ENCODE measurements at places on chromosomes 16 and 17. TPM values are rescaled to one million over a fixed set of nuclear protein-coding genes. Genes with fewer than 3 reads are reported as not detected.

The MAZ gene
- polyA plus RNA-seq = 241 TPM

DNA sequence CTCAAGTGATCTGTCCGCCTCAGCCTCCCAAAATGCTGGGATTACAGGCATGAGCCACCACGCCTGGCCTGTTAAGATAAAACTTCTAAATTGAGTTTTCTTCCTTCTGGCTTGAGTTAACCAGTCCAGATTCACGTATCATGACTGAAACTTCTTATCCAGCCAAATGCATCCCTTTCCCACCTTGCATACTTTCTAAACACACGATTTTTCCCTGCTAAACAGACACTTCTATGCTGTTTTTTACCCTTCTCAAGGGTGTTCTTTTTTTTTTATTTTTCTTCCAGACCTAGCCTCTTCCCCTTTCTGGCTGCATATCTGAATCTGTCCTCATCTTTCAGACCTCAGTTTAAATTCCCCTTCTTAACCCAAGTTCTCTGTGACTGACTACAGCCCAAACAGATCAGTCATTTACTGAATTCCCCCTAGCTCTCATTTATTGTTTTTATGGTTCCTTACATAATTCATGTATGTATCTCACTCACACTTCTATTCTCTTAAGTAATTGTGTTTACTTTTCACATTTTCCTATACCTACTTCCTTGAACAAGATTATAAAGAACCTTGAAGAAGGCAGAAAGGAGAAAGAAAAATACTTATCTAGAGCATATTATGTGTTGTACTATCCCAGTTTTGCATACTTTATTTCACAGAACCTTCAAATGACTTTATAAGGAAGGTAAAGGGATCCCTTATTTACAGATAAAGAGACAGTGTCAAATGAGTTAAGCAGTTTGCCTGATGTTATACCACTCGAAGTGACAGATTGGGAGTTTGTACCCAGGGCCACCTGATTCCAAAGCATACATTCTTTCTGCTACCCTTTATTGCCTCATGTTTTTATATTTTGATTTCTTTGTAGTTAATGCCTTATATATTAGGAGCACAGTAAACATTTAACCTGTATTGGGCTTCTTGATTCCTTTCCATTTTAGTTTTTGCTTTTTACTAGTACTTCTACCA, 5.2 kb downstream of the EVI2B start:
- no peak for DNase-seq

The CLEC10A gene
- polyA plus RNA-seq = 2.2 TPM

GRCh38 chr17:50128441-50129352, 1.3 kb downstream of the SAMD14 start:
- DNase-seq = no peak

DNA sequence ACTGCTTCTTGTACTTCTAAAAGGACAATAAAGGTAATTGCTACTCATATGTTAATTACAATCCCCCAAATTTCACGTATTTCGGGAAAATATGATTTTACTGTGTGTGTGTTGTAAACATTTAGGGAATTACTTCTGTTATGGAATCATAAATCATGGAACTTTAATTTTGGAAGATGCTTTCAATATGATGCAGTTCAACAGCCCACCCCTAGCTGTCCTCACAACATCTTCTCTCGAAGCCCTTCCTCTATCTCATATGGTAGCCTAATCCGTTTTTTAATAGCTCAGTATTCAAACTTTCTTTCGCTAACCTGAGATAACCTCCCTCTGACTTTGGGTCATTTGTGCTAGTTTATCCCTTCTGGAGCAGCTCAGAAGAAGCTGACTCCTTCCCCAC, 78.4 kb downstream of the ANKFN1 start:
- DNase-seq = no peak

DNA sequence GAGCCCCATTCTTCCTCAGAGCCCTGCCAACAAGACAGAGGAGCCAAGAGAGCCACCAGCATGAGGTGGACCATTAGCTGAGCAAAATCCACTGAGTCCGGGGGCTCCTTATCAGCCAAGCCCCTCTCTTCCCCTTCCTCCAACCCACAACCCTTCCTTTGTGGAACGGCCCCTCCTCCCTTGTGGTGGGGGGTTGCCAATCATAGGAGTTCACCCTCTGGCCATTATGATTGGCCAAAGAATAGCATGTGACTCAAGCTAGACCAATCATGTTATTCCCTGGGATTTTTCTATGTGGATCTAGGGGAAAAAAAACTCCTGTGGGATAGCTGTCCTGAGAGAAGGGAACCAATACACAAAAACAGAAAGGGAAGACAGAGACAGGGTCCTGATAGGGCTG, 120.5 kb downstream of the C16orf95 start:
- DNase-seq = no peak

GRCh38 chr17:46194393-46195216, 1.4 kb upstream of the KANSL1 start:
- DNase-seq = peak; percentile 83

The CD19 gene
- polyA plus RNA-seq = 0.21 TPM

The PABPN1L gene
- not detected for polyA plus RNA-seq

DNA sequence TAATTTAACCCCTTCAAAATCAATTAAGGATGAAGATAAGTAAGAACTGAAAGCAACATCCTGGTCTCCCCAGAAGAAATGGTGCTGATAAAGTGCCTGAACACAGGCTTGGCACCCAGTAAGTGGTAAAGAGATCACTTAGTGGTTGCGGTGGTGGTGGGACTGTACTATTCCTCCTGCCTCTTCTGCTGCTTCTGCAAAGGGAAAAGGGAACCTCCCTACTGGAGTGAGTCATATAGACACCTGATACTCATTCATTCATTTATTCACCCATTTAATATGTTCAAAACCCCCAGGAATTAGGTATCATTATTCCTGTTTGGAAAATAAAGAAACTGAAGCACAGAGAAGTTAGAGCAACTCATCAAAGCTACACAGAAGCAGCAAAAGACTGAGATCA, 60.6 kb downstream of the CDYL2 start:
- DNase-seq = no peak

- DNase-seq = no peak
Observed at GRCh38 chr17:77798481-77798880, 160.0 kb upstream of the TNRC6C start.

DNA sequence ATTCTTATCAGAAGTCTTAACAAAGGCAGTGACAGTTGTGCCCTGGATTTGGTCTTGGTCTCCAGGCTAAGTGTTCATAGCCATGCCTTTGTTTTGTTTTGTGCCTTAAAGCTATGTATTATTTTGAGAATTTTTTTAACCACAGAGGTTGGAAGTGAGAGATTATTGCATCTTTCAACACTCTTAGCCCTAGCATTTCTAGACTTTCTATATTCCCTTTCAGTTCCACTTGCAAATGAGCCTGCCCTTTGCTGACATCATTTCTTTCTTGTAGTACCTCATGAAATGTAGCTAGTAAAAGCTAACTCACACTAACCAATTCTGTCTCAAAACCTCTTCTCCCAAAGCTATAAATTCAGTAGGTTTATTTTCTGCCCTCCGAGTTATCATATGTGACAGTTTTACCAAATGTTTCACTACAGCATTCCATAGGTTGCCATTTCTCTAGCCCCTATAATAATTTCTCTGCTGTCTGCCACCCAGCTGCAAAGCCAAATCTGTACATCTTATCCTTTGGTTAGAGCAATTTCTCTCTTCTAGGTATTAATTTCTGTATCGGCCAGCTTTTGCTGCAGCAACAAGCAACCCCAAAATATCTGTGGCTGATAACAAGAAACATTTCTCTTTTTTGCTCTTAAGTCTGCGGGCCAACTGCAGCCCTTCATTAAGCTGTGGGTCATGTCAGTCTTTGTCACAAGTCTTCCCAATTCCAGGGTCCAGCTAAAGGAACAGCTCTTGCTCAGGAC, 14.2 kb upstream of the CCL1 start:
- no peak for DNase-seq

- DNase-seq = no peak
Observed at GRCh38 chr16:1942047-1942809, 771 bp downstream of the MSRB1 start.

DNA sequence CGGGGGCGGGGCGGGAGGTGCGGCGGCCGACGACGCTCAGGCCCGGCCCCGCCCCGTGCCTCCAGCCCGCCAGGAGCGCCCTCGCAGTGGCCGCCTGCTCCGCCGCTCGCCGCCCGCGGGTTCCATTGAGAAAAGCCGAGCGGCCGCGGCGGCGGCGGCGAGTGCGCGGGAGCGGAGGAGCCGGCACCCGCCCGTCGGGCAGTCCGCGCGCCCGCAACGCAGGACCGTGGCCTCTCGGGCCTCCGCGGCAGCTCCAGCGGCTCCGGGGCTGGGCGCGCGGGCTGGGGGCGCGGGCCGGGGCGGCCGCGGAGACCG, at the start of gene ZFPM1:
Gene ZFPM1, plus strand, starts transcription at position 64 of the 315 bp plus-strand sequence. CDS start 359 bp downstream, outside the sequence.
- DNase-seq = no peak

GRCh38 chr17:79670537-79671084, 59.8 kb upstream of the RBFOX3 start:
- DNase-seq = no peak

DNA sequence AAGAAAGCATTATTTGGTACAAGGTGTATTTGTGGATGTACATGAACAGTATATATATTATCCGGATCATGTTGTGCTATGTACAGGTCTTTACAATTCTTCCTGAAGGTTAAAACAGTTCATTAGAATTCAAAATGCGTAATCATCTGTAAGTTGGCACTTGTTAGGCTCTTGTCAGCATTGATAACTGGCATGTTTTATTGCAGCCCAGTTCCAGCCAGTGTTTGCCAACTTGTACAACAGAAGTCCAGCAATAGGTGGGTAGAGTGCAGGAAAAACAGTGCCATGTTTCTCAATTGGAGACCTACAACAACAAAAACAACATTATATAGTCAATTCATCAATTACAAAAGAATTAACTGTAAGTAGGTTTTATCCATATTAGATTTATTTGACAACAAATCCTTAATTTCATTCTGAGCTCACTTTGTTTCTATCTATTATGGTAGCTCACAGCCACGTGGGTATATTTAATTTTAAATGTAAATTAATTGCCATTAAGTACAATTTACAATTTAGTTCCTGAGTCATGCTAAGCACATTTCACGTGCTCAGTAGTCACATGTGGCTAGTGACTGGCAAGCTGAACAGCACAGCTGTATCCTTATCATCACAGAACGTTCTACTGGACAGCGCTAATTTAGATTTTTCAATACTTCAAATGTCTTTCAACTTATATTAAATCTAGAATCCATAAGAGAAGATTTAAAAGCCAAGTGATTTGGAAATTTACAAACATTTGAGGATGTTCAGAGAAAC, 8.6 kb upstream of the ANKFY1 start:
- no peak for DNase-seq

The IGF2BP1 gene
- 5.2 TPM for polyA plus RNA-seq

DNA sequence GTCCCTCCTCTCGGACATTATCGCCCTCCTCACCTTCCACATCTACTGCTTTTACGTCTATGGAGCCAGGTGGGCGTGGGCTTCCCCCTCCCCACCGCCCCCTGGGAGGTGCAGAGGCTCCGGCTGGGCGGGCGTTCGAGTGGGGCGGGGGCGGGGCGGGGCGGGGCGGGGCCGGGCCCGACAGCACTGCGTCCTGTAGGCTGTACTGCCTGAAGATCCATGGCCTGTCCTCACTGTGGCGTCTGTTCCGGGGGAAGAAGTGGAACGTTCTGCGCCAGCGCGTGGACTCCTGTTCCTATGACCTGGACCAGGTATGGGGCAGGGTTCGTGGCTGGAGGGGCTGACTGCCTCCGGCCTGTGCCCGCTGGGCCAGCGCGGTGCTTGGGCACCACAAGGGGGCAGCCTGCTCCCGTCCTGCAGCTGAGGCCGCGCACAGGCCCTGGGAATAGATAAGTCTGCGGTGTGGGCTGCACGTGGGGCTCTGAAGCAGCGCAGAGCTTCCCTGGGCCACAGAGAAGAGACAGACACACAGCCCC, 9.2 kb downstream of the PIGQ start:
- peak; percentile 41 for DNase-seq

The SOX15 gene
- polyA plus RNA-seq = 2.0 TPM

The P2RX1 gene
- polyA plus RNA-seq = 1.6 TPM

- no peak for DNase-seq
Observed at GRCh38 chr17:74797824-74798223, 21.7 kb upstream of the NAT9 start.

GRCh38 chr16:48546774-48547173, 63.2 kb downstream of the N4BP1 start:
- no peak for DNase-seq

GRCh38 chr16:85857406-85857805, 41.6 kb upstream of the IRF8 start:
- DNase-seq = no peak

GRCh38 chr16:969508-970385, 1.0 kb downstream of the LMF1 start:
- peak; percentile 86 for DNase-seq

GRCh38 chr16:84931506-84931905, 79.8 kb downstream of the ZDHHC7 start:
- no peak for DNase-seq

- DNase-seq = no peak
Observed at GRCh38 chr17:28907709-28908475, 5.0 kb upstream of the DHRS13 start.

GRCh38 chr16:67241008-67241900, 6.0 kb downstream of the FHOD1 start:
- DNase-seq = no peak

The LLGL2 gene
- polyA plus RNA-seq = 2.8 TPM

- DNase-seq = no peak
Observed at GRCh38 chr17:71110326-71110725, 941.0 kb downstream of the KCNJ2 start.

DNA sequence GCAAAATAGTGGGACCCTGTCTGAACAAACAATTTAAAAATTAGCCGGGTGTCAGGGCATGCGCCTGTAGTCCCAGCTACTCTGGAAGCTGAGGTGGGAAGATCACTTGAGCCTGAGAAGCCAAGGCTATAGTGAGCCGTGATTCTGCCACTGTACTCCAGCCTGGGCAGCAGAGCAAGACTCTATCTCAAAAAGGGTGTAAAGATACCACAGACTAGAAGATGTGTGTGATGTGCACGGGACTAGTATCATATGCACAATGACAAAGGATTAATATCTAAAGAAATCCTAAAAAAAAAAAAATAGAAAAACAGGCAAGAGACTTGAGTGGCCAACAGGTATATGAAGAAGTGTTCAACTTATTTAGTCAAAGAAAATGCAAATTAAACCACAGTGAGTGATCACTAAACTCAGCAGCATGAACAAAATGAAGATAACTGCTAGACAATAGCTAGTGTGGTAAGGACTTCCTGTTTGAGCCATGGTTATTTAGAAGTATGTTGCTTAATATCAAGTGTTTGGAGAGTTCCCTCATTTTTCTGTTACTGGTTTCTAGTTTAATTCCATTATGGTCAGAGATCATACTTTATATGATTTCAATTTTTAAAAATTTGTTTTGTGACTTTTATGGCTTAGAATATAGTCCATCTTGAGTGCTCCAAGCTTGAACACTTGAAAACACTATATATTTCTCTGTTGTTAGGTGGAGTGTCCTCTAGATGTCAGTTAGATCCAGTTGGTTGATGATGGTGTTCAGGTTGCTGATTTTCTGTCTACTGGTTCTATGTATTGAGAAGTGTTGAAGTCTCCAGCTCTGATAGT, 14.7 kb upstream of the SLX4 start:
- DNase-seq = no peak
